ENCODE measurements at places on chromosomes 11 and 22.
A peak's percentile ranks its signal among the peaks of the same experiment; 100 is the strongest.

DNA sequence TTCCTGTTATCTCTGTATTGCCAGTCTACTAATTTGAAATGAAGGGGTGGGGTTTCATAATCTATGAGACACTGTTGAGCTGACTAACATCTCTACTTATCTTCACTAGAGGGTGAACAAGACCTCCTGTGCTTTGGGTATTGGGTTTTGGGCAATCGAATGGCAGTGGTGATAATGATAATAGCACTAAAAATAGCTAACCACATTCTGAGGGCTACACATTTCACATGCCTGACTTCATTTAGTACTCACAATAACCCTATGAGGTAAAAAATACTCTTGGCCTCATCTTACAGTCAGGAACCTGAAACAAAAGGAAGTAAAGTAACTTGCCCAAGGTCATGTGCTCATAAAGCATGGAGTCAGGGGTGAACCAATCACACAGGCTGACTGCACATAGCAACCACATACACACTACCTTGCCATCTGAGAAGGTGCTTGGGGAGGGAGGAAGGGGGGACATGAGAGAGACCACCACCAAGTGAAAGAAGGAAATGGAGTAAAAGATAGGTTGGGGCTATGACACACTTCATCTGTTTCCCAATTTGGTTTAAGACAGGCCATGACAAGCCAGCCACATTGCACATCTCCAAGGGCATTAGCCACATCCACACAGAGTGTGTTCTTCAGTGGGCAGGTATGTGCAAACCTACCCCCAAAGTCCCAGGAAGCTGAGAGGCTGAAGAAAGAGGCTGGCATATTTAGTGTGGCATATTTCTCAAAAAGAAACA lies 387.6 kb upstream of the DDI1 start:
- no peak for DNase-seq

GRCh38 chr11:129739339-129739738 lies 76.3 kb upstream of the TMEM45B start:
- no peak for DNase-seq

DNA sequence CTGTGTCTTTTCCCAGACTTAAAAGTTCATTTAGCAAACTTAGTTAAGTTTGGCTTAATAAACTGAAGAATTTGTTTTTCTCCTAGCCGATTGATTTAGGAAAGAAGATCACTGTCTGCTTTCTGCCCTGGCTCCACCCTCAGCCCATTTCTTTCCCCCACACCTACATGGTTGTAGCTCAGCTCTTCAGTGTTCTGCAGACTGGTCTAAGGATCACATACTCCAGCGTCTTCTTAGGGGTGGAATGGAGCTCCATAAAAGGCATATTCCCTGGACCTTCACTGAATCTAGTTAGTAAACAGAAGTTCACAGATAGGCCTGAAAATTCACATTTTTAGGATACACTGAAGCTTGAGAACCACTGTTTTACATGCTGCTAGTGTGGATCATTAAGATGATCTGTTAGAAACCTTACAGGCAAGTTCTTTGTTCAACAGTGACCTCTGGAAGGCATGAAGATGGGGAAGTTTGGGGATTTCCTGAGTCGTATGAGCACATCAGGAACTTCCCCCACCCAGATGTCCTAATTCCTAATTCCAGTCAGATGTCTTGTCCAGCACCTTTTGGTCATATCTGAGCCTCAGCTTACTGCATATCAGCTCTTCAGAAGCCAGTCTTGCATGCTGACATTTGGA lies 16.8 kb downstream of the PIWIL4 start:
- DNase-seq: no peak

GRCh38 chr11:19228968-19229367 lies 11.8 kb downstream of the E2F8 start:
- DNase-seq: no peak

GRCh38 chr11:108622341-108622740 lies 28.8 kb upstream of the EXPH5 start:
- no peak for DNase-seq

- no peak for DNase-seq
Measured at GRCh38 chr22:46824980-46825544, 62.6 kb downstream of the TBC1D22A start.

GRCh38 chr22:17232406-17232805 lies 13.2 kb upstream of the ADA2 start:
- DNase-seq: no peak

DNA sequence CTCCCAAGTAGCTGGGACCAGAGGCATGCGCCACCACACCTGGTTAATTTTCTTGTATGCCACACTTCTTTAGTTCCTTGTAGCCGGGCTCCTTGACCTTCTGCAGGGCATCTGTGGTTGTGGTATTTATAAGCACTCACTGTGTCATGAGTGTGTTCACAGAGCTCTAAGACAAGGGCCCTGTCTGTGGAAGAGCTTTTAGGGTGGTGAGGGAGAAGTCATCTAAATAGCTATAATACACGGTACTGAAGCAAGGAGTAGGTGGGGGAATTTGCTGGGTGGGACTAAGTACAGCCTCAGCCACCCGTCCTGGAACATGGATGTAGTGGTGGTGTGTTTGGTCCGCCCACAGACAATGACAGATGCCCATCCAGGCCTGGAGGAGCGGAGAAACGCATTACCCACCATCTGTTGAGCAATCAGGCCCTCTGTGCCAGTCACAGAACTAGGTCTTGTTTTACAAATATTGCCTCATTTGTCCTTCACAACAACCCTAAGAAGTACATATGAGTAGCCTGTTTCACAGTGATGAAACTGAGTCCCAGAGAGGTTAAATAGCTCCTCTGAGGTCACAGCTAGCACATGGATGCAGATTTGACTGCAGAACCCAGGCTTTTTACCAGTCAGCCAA lies 10.1 kb downstream of the ACO2 start:
- DNase-seq: no peak

GRCh38 chr11:28346209-28346608 lies 238.0 kb downstream of the METTL15 start:
- DNase-seq: no peak

DNA sequence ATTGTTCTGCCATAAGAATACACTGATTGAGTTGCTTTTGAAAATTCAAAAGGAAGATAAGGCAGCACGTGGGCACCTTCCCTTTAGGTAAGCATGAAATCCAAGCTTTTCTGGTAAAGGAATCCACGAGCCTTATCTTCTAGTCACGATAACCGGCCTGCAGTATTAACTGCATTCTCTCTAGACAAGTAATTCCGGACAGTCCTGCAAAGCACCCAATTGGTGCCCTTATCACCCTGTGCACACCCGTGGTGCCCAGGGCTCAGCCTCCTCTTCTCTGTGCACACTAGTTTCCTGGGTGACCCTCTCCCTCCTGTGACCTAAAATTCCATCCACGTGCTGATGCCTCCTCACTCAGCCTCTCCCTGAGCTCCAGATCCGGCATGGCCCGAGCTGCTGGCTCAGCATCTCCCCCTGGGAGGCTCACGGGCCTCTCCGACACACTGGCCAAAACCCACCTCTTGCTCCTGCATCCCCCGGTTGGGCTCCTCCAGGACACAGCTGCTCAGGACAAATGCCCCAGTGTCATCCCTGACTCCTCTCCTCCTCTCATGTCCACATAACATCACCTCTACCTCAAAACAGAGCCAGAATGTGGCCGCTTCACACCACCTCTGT lies 63.7 kb downstream of the PACSIN2 start:
- no peak for DNase-seq

DNA sequence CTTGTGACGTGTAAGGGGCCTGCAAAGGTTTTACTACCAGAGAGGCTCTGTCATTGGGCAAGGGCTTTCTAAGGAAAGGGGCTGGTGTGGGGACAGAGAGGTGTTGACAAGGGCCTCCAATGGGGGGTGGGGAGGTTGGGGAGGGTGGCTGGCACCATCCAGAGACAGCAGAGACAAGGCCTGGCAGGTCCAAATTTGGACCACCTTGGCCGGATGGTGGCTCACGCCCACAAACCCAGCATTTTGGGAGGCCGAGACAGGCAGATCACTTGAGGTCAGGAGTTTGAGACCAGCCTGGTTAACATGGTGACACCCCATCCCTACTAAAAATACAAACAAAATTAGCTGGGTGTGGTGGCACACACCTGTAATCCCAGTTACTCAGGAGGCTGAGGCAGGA lies 2.2 kb upstream of the CHRM4 start:
- no peak for DNase-seq

GRCh38 chr11:30546334-30546733 lies 39.8 kb downstream of the MPPED2 start:
- DNase-seq: no peak

DNA sequence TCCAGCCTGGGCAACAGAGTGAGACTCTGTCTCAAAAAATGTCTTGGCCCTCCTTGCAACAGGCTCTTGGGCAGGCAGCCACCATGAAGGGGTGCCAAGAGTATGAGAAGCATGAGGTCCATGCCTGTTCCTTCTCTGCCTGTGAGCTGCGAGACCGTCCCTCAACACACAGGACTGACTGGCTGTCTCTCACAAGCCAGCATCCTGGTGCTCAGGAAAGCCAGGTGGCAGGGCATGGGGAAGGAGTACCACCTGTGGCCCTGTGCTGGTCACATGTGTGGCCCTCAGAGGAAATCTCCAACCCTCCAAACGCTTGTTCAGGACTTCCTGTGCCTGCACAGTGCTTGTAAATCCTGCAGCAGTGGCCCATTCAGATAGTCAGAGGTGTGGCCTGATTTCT lies 83.2 kb downstream of the ATXN10 start:
- no peak for DNase-seq

- DNase-seq: peak; percentile 32
Measured at GRCh38 chr22:30485362-30485988, 13.7 kb upstream of the SEC14L3 start.

GRCh38 chr11:19196432-19196831 lies 5.4 kb downstream of the CSRP3 start:
- DNase-seq: no peak

DNA sequence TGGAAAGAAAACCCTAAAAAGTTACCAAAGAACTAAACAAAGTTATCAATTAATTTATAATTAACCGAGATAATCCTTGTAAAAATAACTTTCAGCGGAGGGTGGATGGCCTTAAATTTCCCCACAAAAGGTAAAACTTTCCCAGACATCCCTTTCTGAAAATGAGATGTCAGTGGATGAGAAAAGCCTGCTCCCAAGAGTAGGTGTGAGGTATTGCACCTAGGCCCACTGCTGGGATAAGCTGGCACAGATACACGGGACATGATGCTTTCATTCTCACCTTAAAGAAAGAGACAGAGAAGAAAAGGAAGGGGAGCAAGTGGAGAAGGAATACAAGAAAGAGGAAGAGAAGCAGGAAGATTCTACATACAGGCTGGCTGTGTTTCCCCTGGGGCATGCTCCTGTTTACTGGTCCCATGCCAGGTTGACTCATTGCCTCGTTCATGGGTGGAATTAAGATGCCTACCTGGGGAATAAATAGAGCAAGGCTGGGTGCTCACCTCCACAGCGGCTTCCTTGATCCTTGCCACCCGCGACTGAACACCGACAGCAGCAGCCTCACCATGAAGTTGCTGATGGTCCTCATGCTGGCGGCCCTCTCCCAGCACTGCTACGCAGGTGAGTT lies at the start of gene SCGB2A2:
Gene SCGB2A2 (plus strand): TSS at position 505 of the 625 bp plus-strand sequence. CDS start 59 bp downstream, at position 564.
- DNase-seq: no peak

DNA sequence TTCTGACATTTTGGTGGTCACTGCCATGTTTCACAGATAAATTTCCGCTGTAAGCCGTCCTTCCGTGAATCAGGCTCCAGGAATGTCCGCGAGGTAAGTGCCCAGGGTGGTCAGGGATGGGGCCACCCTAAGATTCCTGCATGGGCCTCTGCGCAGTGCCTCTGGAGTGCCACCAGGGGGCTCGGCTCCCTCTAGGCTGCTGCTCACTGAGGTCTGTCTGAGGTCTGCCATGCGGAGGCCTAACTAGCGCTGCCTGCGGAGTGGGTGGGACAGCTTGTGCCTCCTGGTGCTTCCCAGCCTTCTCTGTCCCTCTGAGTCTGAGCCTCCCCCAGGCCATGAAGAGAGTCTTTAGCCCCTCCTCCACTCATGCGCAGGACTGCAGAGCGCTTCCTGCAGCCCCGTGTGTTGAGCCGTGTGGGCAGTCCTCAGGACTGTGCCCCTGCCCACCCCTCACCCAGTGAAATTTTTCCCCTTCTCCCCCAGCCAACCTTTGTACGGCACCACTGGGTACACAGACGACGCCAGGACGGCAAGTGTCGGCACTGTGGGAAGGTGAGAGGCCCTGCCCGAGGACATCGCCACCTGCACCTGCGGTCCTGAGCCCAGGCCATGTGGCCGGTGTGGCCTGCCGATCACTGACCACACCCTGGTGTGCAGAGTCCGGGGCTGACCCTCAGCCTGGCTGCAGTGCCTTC lies 11.9 kb upstream of the MDK start:
- no peak for DNase-seq

DNA sequence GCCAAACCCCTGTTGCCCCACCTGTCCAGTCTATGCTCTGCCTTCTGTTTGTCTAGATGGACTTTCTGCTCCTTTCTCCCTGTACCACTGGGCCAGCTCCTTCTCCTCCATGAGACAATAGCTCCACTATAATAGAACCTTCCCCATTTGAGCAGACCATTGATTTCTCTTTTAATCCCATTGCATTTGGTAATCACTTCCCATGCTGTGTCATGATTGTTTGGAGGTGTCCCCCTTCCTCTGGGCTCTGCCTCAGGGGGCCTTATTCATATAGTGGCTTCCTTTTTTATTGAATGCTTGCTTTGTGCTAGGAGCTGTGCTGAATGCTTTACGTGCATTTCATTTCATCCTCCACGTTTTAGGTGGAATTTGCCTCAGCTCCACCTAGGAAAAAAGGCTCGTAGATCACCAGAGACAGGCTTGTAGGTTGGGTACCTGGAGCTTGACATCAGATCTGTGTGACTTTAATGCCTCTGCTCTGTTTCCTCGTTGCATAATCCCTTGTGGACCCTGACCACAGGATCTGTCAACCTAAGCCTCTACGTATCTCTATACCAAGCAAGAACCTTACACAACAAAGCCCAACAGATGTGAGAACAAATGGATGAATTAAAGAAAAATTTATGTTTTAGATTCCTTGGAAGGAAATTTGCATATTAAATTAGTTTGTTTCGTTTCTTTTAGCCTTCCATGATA lies 106.2 kb upstream of the RASSF10 start:
- DNase-seq: no peak

GRCh38 chr11:42315846-42316245 lies 856.4 kb upstream of the LRRC4C start:
- no peak for DNase-seq

DNA sequence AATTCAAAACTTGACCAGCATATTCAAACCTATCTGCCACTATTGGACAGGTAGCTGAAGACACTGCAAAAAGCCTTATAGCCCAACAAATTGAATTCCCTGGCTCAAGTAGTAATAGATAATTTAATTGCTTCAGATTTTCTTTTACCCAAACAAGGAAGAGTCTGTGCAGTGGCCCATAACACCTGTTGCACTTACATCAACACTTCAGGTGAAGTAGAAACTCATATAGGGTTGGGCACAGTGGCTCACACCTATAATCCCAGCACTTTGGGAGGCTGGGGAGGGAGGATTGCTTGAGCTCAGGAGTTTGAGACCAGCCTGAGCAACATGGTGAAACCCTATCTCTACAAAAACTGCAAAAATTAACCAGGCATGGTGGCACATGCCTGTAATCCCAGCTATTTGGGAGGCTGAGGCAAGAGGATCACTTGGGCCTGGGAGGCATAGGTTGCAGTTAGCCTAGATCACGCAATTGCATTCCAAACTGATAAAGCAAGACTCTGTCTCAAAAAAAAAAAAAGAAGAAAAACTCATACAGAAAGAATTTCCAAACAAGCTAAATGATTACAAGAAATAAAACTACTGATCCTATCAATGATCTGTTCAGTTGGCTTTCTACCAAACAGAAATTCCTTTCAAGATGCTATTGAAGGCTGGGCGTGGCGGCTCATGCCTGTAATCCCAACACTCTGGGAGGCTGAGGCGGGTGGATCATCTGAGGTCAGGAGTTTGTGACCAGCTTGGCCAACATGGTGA lies 9.5 kb downstream of the FOLR3 start:
- no peak for DNase-seq
